ENCODE measurements at places on chromosomes 4 and X. TPM values are rescaled to one million over a fixed set of nuclear protein-coding genes. Genes with fewer than 3 reads are reported as not detected.

DNA sequence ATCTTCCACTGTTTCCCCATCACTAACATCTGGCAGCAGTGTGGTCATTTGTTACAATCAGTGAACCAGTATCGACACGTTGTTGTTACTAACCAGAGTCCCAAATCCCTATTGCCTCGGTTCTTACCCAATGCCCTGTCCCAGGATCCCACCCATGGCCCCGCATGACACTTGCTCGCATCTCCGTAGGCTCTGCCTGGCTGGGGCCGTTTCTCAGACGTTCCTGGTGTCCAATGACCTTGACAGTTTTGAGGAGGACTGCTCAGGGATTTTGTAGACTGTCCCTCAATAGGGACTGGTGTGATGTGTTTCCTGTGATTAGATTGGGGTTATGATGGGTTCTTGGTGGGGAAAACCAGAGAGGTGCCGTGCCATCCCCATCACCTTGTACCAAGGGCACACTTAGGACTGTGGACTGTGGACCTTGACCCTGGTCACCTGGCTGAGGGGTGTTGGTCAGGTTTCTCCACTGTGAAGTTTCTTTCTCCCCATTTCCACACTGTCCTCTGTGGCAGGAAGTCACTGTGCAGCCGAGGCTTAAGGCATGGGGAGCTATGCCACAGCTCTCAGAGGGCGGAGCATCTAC lies 108.4 kb downstream of the ADRA2C start:
- DNase-seq: no peak

GRCh38 chrX:136549226-136549625 lies 17.2 kb downstream of the VGLL1 start:
- DNase-seq: no peak

- DNase-seq: no peak
Measured at GRCh38 chrX:11398785-11399184, 105.6 kb downstream of the AMELX start.

- no peak for DNase-seq
Measured at GRCh38 chr4:80492761-80493160, 157.2 kb downstream of the CFAP299 start.

GRCh38 chr4:40924096-40924792 lies 174.5 kb downstream of the NSUN7 start:
- DNase-seq: peak; percentile 68

DNA sequence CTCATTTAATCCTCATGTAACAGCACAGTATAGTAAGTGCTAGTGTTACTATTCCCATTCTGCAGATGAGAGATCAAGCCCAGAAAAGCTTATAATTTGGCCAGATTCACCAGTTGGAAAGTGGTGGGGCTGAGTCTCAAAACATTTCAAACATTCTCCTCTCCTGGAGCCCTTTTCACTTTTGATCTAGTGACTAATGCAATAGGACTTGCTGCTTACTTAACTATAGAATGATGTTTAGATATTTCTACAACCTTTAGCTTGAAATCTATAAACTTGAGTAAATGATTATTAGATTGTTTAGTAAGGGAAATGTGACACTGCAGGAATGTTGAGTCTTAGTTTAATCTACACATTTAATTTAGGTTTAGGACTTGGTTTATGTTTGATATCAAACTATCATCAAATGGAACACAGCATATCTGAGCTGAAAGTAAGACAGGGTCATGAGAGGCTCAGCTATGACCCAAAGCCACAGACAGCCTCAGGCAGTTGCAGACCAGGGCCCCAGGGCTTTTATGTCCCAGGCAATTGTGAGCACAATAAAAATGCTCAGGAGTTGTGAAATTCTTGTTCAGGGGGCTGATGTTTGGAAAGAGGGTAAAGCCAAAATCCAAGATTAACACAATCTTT lies 199.5 kb upstream of the HS3ST1 start:
- DNase-seq: no peak

GRCh38 chr4:87589531-87589930 lies 18.8 kb upstream of the DSPP start:
- DNase-seq: no peak

DNA sequence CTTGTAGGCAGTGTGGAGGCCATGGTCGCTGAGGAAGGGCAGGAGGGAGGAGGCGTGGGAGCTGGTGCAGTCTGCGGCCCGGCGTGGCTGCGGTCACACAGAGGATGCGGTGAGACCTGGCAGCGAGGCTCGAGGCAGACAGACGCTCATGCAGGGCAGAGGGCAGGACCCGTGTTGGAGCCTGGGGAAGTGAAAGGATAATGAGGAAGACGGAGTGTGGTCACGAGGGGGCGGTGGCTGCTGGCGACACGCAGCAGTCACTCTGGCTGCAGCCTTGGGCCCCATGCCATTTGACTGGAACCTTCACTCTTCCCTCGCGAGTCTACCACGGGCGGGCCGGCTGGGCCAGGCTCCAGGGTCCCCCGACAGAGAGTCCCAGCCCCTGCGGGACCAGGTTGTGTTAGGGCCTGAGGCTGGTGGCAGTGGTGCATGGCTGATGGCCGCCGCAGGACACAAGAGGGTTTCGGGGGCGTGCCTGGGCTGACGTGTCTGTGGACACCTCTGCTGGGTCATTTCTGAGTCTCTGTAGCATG lies 68.8 kb upstream of the HGFAC start:
- DNase-seq: no peak

- DNase-seq: no peak
Measured at GRCh38 chr4:150668824-150669223, 86.9 kb downstream of the MAB21L2 start.

- no peak for DNase-seq
Measured at GRCh38 chr4:139851133-139851532, 185.5 kb downstream of the MGST2 start.

GRCh38 chr4:273309-274017 lies 31.8 kb downstream of the ZNF732 start:
- DNase-seq: no peak

- no peak for DNase-seq
Measured at GRCh38 chr4:2049381-2049780, 9.7 kb upstream of the NAT8L start.

DNA sequence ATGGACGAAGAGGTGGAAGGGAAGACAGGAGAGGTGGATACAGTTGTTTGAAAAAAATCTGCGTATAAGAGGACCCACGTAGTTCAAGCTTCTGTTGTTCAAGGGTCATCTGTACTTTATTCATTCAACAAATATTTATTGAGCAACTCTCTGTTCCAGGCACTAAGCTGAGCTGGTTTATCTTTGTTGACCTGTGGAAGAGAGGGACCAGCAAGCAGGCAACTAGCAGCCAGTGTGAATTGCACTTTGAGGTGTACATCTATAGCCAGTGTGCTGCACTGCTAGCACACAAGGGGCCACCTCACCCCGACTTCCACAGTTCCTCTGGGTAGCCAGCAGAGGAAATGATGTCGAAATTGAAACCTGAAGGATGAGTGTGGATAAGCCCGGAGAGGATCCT lies 191.4 kb downstream of the SOWAHB start:
- DNase-seq: no peak

ADGRG2 gene
- polyA plus RNA-seq: not detected

ABLIM2 gene
- polyA plus RNA-seq: 0.28 TPM

OTC gene
- polyA plus RNA-seq: not detected

RTL9 gene
- polyA plus RNA-seq: not detected

MXRA5 gene
- not detected for polyA plus RNA-seq

CNGA1 gene
- not detected for polyA plus RNA-seq

LRPAP1 gene
- polyA plus RNA-seq: 77.4 TPM

CT45A10 gene
- not detected for polyA plus RNA-seq

GLOD5 gene
- not detected for polyA plus RNA-seq

GRIA2 gene
- not detected for polyA plus RNA-seq

SMR3B gene
- polyA plus RNA-seq: not detected

All from endothelial cell of umbilical vein (primary cell).